A549 treated with dexamethasone at 1 μM for 4 hours (cell line): ENCODE measurements at places on chromosomes 11 and 22. TPM values are rescaled to one million over a fixed set of nuclear protein-coding genes. Genes with fewer than 3 reads are reported as not detected.

PRR33 gene
- total RNA-seq = not detected in 5 replicates

OR8D4 gene
- total RNA-seq = not detected in 5 replicates

CAPN1 gene
- total RNA-seq = 85.0 to 136 TPM (median 126 TPM) in 5 replicates

MS4A6A gene
- total RNA-seq = not detected in 5 replicates

LYVE1 gene
- total RNA-seq = 0.36 to 1.2 TPM (median 0.64 TPM) in 5 replicates

POTEH gene
- total RNA-seq = not detected in 5 replicates

LBHD1 gene
- total RNA-seq = 3.8 to 5.2 TPM (median 3.9 TPM) in 5 replicates

RIBC2 gene
- 1.8 to 2.0 TPM (median 1.9 TPM) in 5 replicates for total RNA-seq

ANGPTL5 gene
- 0.07 to 0.22 TPM (median 0.11 TPM) in 5 replicates for total RNA-seq

EFCAB6 gene
- 0.39 to 0.65 TPM (median 0.52 TPM) in 5 replicates for total RNA-seq

DKK3 gene
- total RNA-seq = 15.2 to 23.6 TPM (median 19.3 TPM) in 5 replicates
